ENCODE measurements at places on chromosomes 13 and 19.

DNA sequence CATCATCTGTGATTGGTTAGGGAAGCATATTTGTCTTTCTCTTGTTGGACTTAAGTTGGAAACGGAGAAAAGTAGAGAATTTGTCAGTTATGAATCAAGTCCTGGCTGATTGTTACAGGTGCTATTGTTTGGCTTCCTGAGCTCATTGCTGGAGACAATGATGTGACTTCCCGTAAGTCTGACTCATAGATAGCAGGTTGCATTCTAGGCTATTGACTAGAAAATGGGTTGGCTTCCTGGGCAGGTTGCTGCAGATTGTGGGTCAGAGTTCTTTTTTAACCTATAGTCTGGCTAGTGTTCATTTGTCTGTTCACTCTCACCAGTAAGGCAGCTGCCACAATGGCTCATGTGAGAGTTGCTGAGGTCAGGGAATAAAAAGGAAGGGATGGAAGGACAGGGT is 101.5 kb downstream of the CCNA1 start:
- no peak for DNase-seq

DNA sequence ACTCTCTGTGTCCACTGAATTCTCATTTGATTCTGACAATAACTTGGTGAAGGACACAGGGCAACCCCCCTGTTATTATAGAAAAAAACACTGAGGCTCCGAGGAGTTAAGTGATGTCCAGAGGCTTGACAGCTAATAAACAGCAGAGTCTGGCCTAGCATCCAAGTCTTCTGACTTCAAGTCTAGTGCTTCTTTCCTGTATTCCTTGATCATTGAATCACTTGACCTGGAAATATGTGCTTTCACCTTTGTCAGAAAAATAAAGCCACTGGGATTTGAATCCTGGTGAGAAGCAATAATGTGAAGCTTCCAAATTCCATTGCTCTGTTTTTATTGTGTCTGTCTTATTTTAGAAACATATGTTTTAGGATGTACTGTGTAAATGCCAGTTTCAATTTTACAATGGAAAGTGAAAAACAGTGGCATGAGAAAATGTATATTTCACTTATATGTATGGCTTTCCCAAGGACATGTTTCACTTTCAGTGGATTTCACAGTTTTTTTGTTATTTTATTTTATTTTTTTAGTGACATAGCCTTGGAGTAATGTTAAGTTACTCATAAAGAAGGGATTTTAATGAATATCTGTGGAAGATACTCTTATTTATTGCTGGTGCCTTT is 190.2 kb downstream of the GPC6 start:
- no peak for DNase-seq

GRCh38 chr19:35978832-35979365 is 16.1 kb upstream of the SDHAF1 start:
- DNase-seq: no peak

GRCh38 chr13:43401361-43401760 is 378.0 kb downstream of the DNAJC15 start:
- no peak for DNase-seq
